Stomach (tissue), 19 donors: ENCODE measurements at places on chromosomes 1 and 21. TPM values are rescaled to one million over a fixed set of nuclear protein-coding genes. Genes with fewer than 3 reads are reported as not detected.

The KRTAP19-3 gene
- polyA plus RNA-seq, result not detected

The GLIS1 gene
- 1.1 TPM for polyA plus RNA-seq

The ADAM30 gene
- not detected for polyA plus RNA-seq

The MCM3AP gene
- 35.8 TPM for polyA plus RNA-seq

The C2CD4D gene
- 0.44 TPM for polyA plus RNA-seq

The LMX1A gene
- not detected for polyA plus RNA-seq

The OR2C3 gene
- not detected for polyA plus RNA-seq

The TAS1R1 gene
- polyA plus RNA-seq, result 0.12 TPM

The TIAM1 gene
- polyA plus RNA-seq, result 1.1 TPM

The TNNI3K gene
- 0.60 TPM for polyA plus RNA-seq

The SKI gene
- polyA plus RNA-seq, result 7.4 TPM

The MYOG gene
- polyA plus RNA-seq, result not detected

The FCGR1A gene
- 9.4 TPM for polyA plus RNA-seq

The CBS gene
- polyA plus RNA-seq, result 15.7 TPM

The DNAJC11 gene
- 24.4 TPM for polyA plus RNA-seq
